ENCODE measurements at places on chromosomes 1 and 21. TPM values are rescaled to one million over a fixed set of nuclear protein-coding genes. Genes with fewer than 3 reads are reported as not detected.

Gene COL16A1
- 19.3 TPM for total RNA-seq

Gene LCE2C
- total RNA-seq: not detected

- H3K27me3 ChIP-seq: no peaks in the 10 kb centered on the region
- DNase-seq: no peak
- H3K4me1 ChIP-seq: peaks cover 34% of the 10 kb centered on the region
Measured at GRCh38 chr1:31957701-31958674, 19.8 kb upstream of the PTP4A2 start.

DNA sequence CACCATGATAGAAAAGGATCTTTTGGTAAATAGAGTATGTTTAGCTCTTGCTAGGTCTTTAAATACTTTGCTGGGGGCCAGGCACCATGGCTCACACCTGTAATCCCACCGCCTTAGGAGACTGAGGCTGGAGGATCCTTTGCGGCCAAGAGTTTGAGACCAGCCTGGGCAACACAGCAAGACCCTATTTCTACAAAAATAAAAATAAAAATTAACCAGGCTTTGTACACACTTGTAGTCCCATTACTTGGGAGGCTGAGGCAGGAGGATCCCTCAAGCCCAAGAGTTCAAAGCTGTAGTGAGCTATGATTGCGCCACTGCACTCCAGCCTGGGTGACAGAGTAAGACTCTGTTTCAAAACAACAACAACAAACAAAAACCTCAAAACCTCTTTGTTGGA is 1.1 kb upstream of the KCNE2 start:
- H3K27me3 ChIP-seq: no peaks in the 10 kb centered on the region
- no peak overlapping the region for H3K27ac ChIP-seq
- H3K4me1 ChIP-seq: peaks cover 8% of the 10 kb centered on the region
- no peaks in the 10 kb centered on the region for H3K36me3 ChIP-seq
- peak; percentile 24 for DNase-seq

Gene BSND
- not detected for total RNA-seq

Gene CELA3B
- total RNA-seq: 6.7 TPM

Gene C4BPA
- not detected for total RNA-seq

DNA sequence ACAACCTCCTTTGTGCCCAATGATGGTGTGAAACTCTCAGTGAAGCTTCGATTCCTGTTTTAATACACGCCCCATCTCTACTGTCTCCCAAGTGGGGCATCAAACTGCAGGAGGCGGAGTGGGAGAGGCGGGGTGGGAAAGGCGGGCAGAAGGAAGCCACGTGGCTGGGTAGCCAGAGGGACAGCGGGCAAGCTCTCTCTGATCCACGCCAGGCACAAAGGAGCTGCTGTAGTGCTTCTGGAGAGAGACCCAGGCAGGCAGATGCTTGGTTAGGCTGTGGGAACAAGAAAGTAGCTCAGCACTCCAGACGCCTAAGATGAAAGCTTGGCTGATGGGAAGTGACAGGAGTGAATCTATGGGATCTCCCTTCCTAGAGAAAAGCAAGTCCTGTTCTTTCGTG is 25.7 kb downstream of the TRIM67 start:
- H3K4me3 ChIP-seq: no peak overlapping the region
- DNase-seq: no peak
- no peaks in the 10 kb centered on the region for H3K36me3 ChIP-seq
- no peak overlapping the region for H3K27ac ChIP-seq
- H3K27me3 ChIP-seq: no peaks in the 10 kb centered on the region

- DNase-seq: no peak
- H3K36me3 ChIP-seq: no peaks in the 10 kb centered on the region
- no peak overlapping the region for H3K4me3 ChIP-seq
- no peaks in the 10 kb centered on the region for H3K4me1 ChIP-seq
- no peaks in the 10 kb centered on the region for H3K27me3 ChIP-seq
Measured at GRCh38 chr1:15311880-15312279, 64.9 kb downstream of the FHAD1 start.

Gene KIF26B
- total RNA-seq: 3.1 TPM

- no peak for DNase-seq
- H3K27me3 ChIP-seq: no peaks in the 10 kb centered on the region
- no peaks in the 10 kb centered on the region for H3K36me3 ChIP-seq
- H3K4me3 ChIP-seq: no peak overlapping the region
- no peaks in the 10 kb centered on the region for H3K4me1 ChIP-seq
Measured at GRCh38 chr1:202249436-202249835, 55.8 kb downstream of the LGR6 start.

GRCh38 chr1:82059959-82060358 is 259.2 kb downstream of the ADGRL2 start:
- H3K36me3 ChIP-seq: no peaks in the 10 kb centered on the region
- DNase-seq: no peak
- no peak overlapping the region for H3K27ac ChIP-seq

Gene NCF2
- 8.0 TPM for total RNA-seq

GRCh38 chr21:46121286-46122221 is 23.6 kb downstream of the COL6A2 start:
- no peak for DNase-seq
- no peaks in the 10 kb centered on the region for H3K27me3 ChIP-seq
- H3K27ac ChIP-seq: no peak overlapping the region

GRCh38 chr1:209808059-209808581 is 2.2 kb upstream of the IRF6 start:
- no peak overlapping the region for H3K27ac ChIP-seq
- peaks cover 12% of the 10 kb centered on the region for H3K4me1 ChIP-seq
- no peaks in the 10 kb centered on the region for H3K36me3 ChIP-seq

DNA sequence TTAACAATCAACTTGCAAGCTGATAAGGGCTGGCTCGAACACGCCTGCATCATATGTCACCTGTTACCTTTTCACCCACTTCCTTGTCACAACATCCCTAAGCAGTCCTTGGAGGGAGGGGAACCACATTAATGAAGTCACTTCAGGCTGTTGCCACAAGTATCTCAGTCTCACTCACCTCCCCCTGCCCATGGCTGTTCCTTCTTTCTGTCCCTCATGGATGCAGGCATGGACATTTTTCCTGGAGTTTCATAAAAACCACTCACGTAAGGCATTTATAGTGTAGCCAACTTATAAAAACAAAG is 76.8 kb upstream of the ANGPTL1 start:
- no peaks in the 10 kb centered on the region for H3K36me3 ChIP-seq
- H3K4me3 ChIP-seq: no peak overlapping the region
- DNase-seq: no peak
- H3K4me1 ChIP-seq: no peaks in the 10 kb centered on the region
- no peaks in the 10 kb centered on the region for H3K27me3 ChIP-seq
- H3K27ac ChIP-seq: no peak overlapping the region

DNA sequence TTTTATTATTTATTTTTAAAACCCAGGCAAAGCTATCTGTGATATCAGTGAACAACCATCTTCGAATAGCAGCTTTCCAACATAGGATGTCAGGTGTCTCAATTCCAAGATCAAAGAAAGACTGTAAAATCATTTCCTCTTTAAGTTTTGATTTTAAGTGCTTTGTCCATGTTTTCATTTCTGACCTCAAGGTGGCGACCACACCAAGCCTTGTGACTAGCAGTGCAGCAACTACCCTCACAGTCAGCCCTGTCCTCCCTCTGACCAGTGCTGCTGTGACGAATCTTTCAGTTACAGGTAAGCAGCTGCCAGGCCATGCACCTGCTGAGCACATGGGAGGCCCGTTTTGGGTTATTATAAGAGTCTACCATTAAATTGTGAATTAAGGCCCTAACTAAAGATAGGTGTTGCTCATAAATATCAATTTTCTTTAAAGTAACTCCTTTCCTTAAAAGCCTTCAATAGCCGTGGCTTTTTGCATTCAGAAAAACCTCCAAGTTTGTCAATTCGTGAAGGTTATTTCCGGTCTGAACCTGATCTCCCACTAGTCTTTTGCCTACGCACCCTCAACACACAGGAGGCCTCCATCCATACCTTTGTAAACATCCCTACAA is 117.0 kb downstream of the CD247 start:
- no peak overlapping the region for H3K4me3 ChIP-seq
- H3K27ac ChIP-seq: no peak overlapping the region
- peak; percentile 75 for DNase-seq
- H3K36me3 ChIP-seq: no peaks in the 10 kb centered on the region

Gene HPDL
- 1.1 TPM for total RNA-seq

Gene MCOLN3
- 57.6 TPM for total RNA-seq

DNA sequence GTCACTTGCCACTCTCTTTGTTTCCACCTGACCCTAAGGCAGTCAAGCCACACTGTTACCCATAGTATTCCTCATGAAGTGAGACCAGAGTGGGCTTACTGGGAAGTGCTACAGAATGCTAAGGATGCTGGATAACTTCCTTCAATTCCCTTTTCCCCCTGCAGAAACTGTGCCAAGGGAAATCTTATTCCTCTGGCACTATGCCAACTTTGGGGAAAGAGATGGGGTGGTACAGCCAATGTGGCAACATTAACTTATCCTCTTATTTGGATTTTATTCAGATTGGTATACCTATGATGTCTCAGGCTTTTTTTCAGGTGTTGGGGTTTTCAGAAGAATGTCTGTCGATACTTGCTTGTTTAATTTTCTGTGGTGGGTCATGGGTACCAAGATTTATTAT is 599.4 kb upstream of the PBX1 start:
- H3K27ac ChIP-seq: no peak overlapping the region
- H3K27me3 ChIP-seq: no peaks in the 10 kb centered on the region
- no peaks in the 10 kb centered on the region for H3K36me3 ChIP-seq

- H3K4me3 ChIP-seq: no peak overlapping the region
- no peak for DNase-seq
- H3K36me3 ChIP-seq: no peaks in the 10 kb centered on the region
- no peaks in the 10 kb centered on the region for H3K27me3 ChIP-seq
- H3K4me1 ChIP-seq: no peaks in the 10 kb centered on the region
- H3K27ac ChIP-seq: no peak overlapping the region
Measured at GRCh38 chr1:240136402-240136801, 44.7 kb downstream of the FMN2 start.

DNA sequence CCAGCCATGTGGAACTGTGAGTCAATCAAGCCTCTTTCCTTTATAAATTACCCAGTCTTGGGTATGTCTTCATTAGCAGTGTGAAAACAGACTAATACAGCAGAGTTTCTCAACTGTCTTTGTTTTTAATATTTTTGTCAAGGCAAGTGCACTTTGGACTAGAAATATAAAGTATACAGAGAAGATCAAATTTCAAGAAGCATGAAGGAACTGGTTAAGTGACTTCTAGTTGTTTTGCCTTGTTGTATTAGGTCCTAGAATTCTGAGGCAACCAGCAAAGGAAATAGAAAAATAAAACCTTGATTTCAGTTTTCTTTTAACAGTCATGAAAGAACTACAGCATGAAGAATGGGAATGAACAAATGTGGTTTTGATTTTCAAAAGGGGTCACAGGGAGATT is 131.1 kb upstream of the PTGFR start:
- no peak overlapping the region for H3K27ac ChIP-seq
- H3K4me1 ChIP-seq: no peaks in the 10 kb centered on the region
- no peak for DNase-seq
- no peak overlapping the region for H3K4me3 ChIP-seq

- no peak overlapping the region for H3K4me3 ChIP-seq
- no peak for DNase-seq
- H3K27ac ChIP-seq: no peak overlapping the region
- no peaks in the 10 kb centered on the region for H3K36me3 ChIP-seq
Measured at GRCh38 chr1:30856260-30856790, 52.2 kb downstream of the SDC3 start.

Gene IVL
- total RNA-seq: not detected

Gene PRDM16
- total RNA-seq: 0.61 TPM

DNA sequence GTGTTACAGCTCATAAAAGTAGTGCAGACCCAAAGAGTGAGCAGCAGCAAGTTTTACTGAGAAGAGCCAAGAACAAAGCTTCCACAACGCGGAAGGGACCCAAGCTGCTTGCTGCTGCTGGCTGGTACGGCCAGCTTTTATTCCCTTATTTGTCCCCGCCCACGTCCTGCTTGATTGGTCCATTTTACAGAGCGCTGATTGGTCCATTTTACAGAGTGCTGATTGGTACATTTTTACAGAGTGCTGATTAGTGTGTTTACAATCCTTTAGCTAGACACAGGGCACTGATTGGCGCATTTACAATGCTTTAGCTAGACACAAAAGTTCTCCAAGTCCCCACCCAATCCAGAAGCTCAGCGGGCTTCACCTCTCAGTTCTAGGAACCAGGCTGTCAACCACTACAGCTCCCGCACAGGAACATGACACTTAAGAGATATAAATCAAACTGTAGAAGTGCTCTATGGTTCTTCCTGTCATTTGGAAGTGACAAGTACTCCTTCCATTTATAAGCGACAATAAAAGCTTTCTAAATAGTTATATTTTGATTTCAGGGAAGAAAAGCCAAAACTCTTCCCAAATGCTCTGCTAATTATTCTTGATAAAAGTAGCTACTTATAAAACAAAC is 28.5 kb downstream of the RNF115 start:
- no peaks in the 10 kb centered on the region for H3K4me1 ChIP-seq
- H3K4me3 ChIP-seq: no peak overlapping the region
- H3K36me3 ChIP-seq: no peaks in the 10 kb centered on the region
- H3K27me3 ChIP-seq: no peaks in the 10 kb centered on the region
- no peak for DNase-seq

GRCh38 chr1:38258085-38258627 is 211.6 kb upstream of the POU3F1 start:
- DNase-seq: no peak
- no peak overlapping the region for H3K4me3 ChIP-seq
- H3K36me3 ChIP-seq: no peaks in the 10 kb centered on the region
- H3K27ac ChIP-seq: no peak overlapping the region
- no peaks in the 10 kb centered on the region for H3K4me1 ChIP-seq

- no peak overlapping the region for H3K27ac ChIP-seq
- H3K4me1 ChIP-seq: no peaks in the 10 kb centered on the region
- no peak overlapping the region for H3K4me3 ChIP-seq
- H3K36me3 ChIP-seq: no peaks in the 10 kb centered on the region
- no peaks in the 10 kb centered on the region for H3K27me3 ChIP-seq
Measured at GRCh38 chr1:244826712-244827111, 8.7 kb upstream of the COX20 start.

GRCh38 chr1:231665101-231665500 is 38.5 kb downstream of the DISC1 start:
- H3K36me3 ChIP-seq: no peaks in the 10 kb centered on the region
- no peak overlapping the region for H3K27ac ChIP-seq
- no peak for DNase-seq
- no peak overlapping the region for H3K4me3 ChIP-seq
- no peaks in the 10 kb centered on the region for H3K4me1 ChIP-seq

- H3K27me3 ChIP-seq: no peaks in the 10 kb centered on the region
- H3K4me3 ChIP-seq: no peak overlapping the region
- no peak for DNase-seq
- H3K36me3 ChIP-seq: no peaks in the 10 kb centered on the region
- H3K27ac ChIP-seq: no peak overlapping the region
Measured at GRCh38 chr1:173020138-173020750, 30.5 kb downstream of the TNFSF18 start.

GRCh38 chr1:202135221-202135721 is 9.3 kb downstream of the ARL8A start:
- H3K4me3 ChIP-seq: no peak overlapping the region
- peak overlapping the region; percentile 42 for H3K27ac ChIP-seq
- peak; percentile 56 for DNase-seq
- H3K4me1 ChIP-seq: peaks cover 35% of the 10 kb centered on the region

- no peaks in the 10 kb centered on the region for H3K36me3 ChIP-seq
- H3K4me3 ChIP-seq: peak overlapping the region; percentile 6
- H3K27me3 ChIP-seq: no peaks in the 10 kb centered on the region
- H3K4me1 ChIP-seq: peaks cover 11% of the 10 kb centered on the region
- no peak overlapping the region for H3K27ac ChIP-seq
- no peak for DNase-seq
Measured at GRCh38 chr1:97138515-97139032, 417.0 kb downstream of the PTBP2 start.

All from adrenal gland (tissue), 19 donors.